Osteoblast (primary cell): ENCODE measurements at places on chromosomes 7 and 10. TPM values are rescaled to one million over a fixed set of nuclear protein-coding genes. Genes with fewer than 3 reads are reported as not detected.

- no peak overlapping the region for H3K4me3 ChIP-seq
- no peaks in the 10 kb centered on the region for H3K36me3 ChIP-seq
- peaks cover 12% of the 10 kb centered on the region for H3K4me1 ChIP-seq
- H3K27ac ChIP-seq, result no peak overlapping the region
- no peak for DNase-seq
- no peaks in the 10 kb centered on the region for H3K27me3 ChIP-seq
These were observed 49.6 kb downstream of the CYCS start for GRCh38 chr7:25075459-25075858.

The NPFFR1 gene
- not detected in 2 replicates for total RNA-seq

DNA sequence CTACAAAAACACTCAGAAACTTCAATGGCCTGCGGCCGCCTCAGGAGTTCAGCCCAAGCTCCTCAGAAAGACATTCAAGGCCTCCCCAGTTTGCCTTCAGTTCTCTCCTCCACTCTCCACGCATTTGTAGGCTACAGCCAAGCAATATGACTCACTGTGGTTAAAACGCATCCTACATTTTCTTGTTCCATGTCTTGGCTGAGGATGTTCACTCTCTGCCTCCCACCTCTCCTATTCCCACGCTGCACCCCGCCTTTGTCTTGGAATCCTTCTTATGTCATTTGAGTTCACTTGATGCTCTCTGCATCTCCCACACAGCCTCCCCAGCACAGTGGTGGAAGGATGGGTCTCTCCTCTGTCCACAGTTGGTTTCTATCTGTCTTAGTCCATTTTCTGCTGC, 184.8 kb downstream of the NPSR1 start:
- H3K4me3 ChIP-seq, result no peak overlapping the region
- no peaks in the 10 kb centered on the region for H3K36me3 ChIP-seq

GRCh38 chr7:82623812-82624211, 180.2 kb upstream of the CACNA2D1 start:
- no peaks in the 10 kb centered on the region for H3K36me3 ChIP-seq
- no peak for DNase-seq
- H3K4me3 ChIP-seq, result no peak overlapping the region
- peak overlapping the region; percentile 77 for H3K27ac ChIP-seq
- no peaks in the 10 kb centered on the region for H3K27me3 ChIP-seq

DNA sequence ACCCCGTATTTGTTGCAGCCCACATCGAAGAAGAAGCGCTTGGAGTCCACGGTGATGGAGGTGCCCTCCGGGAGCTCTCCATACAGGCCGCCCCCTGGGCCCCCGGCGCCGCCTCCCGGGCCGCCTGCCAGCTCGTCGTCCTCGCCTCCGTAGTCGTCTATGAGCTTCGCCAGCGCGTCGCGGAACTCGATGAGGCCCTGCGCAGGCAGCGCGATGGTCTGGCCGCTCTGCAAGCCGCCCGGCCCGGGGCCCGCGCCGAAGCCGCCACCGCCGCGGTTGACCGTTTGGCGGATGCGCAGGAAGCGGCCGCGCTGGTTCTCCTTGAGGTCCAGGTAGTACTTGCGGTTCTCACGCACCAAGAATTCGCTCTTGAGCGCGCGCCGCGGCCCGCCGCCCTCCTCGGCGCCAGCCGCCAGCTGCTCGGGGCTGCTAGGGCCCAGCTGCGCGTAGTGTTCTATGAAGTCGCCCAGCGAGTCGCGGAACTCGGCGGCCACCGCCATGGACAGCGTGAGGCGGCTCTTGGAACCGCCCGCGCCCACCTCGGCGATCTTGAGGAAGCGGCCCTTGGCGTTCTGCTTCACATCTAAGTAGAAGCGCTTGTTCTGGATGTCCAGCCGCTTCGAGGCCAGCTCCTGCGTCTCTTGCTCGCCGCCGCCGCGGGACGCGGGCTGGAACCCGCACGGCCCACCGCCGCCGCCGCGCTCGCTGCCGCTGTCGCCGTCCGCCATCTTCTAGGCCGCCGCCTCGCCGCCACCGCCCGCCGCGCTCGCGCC, 523 bp downstream of the PURB start:
- H3K4me1 ChIP-seq, result peaks cover 44% of the 10 kb centered on the region
- peak overlapping the region; percentile 94 for H3K4me3 ChIP-seq
- H3K27ac ChIP-seq, result peak overlapping the region; percentile 96
- H3K36me3 ChIP-seq, result peaks cover 20% of the 10 kb centered on the region
- DNase-seq, result peak; percentile 94

The TACC2 gene
- total RNA-seq, result 5.0 and 5.8 TPM in 2 replicates

DNA sequence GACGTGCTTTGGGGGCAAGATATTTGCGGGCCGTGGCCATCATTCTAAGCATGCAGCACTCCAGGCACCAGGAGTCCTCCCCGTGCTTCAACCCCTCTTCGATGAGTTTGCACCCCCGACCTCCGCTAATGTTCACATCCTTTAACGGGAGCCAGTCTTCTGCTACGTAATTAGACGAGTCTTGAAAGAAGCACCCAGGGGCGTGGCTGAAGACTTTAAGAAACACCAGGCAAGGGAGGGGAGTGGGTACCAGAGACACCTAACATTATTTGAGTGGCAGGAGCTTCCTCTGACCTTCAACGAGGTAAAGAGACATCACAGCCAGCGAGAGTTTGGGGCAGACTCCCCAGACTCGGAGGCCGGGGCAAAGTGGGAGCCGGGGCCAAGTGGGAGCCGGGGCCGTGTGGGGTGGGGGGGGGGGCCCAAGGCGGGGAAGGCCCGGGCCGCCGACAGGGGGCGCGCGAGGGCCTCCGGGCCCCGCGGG, 31.1 kb upstream of the TOMM7 start:
- no peaks in the 10 kb centered on the region for H3K27me3 ChIP-seq
- H3K4me1 ChIP-seq, result peaks cover 36% of the 10 kb centered on the region
- peak overlapping the region; percentile 91 for H3K27ac ChIP-seq
- no peak for DNase-seq
- H3K36me3 ChIP-seq, result peaks cover 15% of the 10 kb centered on the region

DNA sequence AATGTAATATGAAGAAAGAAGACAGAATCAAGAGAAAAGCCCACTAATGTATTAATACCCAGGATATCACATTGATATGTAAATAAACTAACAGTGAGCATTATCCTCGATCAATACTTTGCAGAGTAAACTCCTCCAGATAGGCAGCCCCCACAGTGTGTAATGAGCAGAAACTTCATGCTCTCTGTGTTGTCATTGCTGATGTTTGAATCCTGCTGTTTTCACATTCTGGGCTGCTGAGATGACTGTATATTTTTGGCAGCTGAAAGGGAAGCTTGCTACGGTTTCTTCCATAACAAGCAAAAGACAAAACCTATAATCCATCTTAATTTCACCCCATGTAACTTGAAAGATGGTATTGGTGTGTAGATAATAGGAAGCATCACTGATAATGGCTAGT, 15.3 kb upstream of the THSD7A start:
- no peaks in the 10 kb centered on the region for H3K4me1 ChIP-seq
- no peak overlapping the region for H3K27ac ChIP-seq
- H3K4me3 ChIP-seq, result no peak overlapping the region
- no peaks in the 10 kb centered on the region for H3K27me3 ChIP-seq

The TAS2R41 gene
- not detected in 2 replicates for total RNA-seq

- no peaks in the 10 kb centered on the region for H3K27me3 ChIP-seq
- H3K4me1 ChIP-seq, result peaks cover 5% of the 10 kb centered on the region
- DNase-seq, result no peak
These were observed 92.8 kb downstream of the LCOR start for GRCh38 chr10:96924861-96925260.

- H3K4me1 ChIP-seq, result peaks cover 27% of the 10 kb centered on the region
- H3K27ac ChIP-seq, result no peak overlapping the region
- H3K4me3 ChIP-seq, result no peak overlapping the region
- no peak for DNase-seq
- no peaks in the 10 kb centered on the region for H3K27me3 ChIP-seq
These were observed 43.5 kb downstream of the ACSM6 start for GRCh38 chr10:95237376-95238170.

DNA sequence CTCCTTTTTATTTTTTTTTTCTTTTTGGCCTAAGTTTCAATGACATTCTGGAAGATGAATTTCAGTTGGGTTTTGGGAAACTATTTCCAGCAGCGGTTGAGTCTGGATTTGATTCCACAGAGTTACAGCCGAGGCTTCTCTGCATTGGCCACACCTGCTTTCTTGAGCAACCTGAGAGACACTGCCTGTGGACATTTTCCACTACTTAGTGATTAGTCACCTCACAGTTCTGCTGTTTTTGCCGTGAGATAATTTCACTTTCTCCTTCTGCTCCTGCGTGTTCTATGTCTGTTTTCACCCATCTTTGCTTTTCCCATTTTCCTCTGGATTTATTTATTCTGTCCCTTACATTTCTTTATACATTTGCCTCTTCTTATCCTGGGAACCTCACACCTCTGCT, 243.0 kb downstream of the BICC1 start:
- H3K27me3 ChIP-seq, result no peaks in the 10 kb centered on the region
- H3K4me1 ChIP-seq, result peaks cover 42% of the 10 kb centered on the region
- H3K4me3 ChIP-seq, result peak overlapping the region; percentile 60
- H3K36me3 ChIP-seq, result no peaks in the 10 kb centered on the region

DNA sequence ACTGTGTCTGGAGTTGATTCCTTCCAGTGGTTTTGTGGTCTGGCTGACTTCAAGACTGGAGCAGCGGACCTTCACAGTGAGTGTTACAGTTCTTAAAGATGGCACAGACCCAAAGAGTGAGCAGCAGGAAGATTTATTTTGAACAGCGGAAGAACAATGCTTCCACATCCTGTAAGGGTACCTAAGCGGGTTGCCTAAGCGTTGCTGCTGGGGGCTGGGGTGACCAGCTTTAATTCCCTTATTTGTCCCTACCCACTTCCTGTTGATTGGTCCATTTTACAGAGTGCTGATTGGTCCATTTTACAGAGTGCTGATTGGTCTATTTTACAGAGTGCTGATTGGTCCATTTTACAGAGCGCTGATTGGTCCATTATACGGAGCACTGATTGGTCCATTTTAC, 13.2 kb downstream of the AKR1B15 start:
- H3K36me3 ChIP-seq, result no peaks in the 10 kb centered on the region
- peaks cover 4% of the 10 kb centered on the region for H3K27me3 ChIP-seq
- no peak overlapping the region for H3K4me3 ChIP-seq
- H3K27ac ChIP-seq, result no peak overlapping the region

GRCh38 chr7:28130277-28130676, 50.3 kb downstream of the JAZF1 start:
- H3K36me3 ChIP-seq, result no peaks in the 10 kb centered on the region
- no peak overlapping the region for H3K27ac ChIP-seq
- peaks cover 20% of the 10 kb centered on the region for H3K4me1 ChIP-seq
- no peak for DNase-seq
- H3K4me3 ChIP-seq, result no peak overlapping the region
- no peaks in the 10 kb centered on the region for H3K27me3 ChIP-seq

The HTR5A gene
- total RNA-seq, result not detected in 2 replicates

DNA sequence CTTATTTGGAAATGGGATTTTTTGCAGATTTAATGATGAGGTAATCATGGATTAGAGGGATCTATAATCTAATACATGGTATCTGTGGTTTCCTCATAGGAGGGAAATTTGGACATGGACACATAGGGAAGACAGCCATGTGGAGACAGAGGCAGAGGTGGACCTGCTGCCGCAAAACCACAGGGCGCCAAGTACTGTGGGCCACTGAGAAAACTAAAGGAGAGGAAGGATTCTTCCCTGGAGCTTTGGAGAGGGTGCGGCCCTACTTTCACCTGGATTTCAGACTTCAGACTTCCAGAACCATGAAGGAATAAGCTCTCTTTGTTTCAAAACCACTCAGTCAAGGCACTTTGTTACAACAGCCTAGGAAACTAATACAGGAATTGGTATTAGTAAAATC, 149.4 kb upstream of the AKR1E2 start:
- H3K27ac ChIP-seq, result peak overlapping the region; percentile 98
- DNase-seq, result no peak
- no peaks in the 10 kb centered on the region for H3K36me3 ChIP-seq

GRCh38 chr10:33290321-33291052, 44.0 kb downstream of the NRP1 start:
- peaks cover 26% of the 10 kb centered on the region for H3K36me3 ChIP-seq
- no peak overlapping the region for H3K4me3 ChIP-seq
- no peaks in the 10 kb centered on the region for H3K27me3 ChIP-seq
- DNase-seq, result no peak
- peak overlapping the region; percentile 89 for H3K27ac ChIP-seq

DNA sequence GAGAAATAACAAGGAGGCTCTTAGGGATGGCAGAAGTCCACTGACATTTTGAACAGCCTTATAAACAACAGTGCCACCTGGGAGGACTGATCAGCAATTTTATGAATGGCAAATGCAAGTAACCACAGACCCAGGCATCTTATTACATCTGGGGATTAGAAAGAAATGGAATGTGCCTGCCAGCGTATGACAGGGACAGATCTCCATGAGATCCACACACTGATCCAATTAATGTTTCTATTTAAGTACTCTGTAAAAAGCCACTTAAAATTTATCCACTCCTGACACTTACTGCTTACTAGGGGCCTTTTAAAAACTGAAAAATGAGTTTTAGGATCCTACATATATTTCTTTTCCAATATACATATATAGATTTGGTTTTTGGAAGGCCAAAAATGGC, 28.6 kb downstream of the PARD3 start:
- H3K4me1 ChIP-seq, result peaks cover 11% of the 10 kb centered on the region
- no peak for DNase-seq
- H3K36me3 ChIP-seq, result no peaks in the 10 kb centered on the region
- H3K4me3 ChIP-seq, result no peak overlapping the region

The CDH23 gene
- total RNA-seq, result under 0.01 and 0.36 TPM in 2 replicates

DNA sequence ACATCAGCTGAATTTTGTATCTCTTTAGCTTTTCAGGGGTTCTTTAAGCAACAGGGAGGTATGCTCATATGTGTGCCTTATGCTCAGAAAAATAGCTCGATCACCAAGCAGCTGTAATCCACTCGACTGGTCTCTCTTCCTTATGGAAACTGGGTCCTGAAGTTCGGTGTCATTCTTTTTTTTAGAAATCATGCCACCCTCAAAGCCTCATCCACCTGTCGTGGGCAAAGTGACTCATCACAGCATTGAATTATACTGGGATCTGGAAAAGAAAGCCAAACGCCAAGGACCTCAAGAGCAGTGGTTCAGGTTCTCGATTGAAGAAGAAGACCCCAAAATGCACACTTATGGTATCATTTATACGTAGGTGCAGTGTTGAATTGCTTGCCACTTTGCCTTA, 83.6 kb downstream of the FANK1 start:
- H3K36me3 ChIP-seq, result no peaks in the 10 kb centered on the region
- DNase-seq, result no peak
- no peaks in the 10 kb centered on the region for H3K27me3 ChIP-seq
- H3K4me3 ChIP-seq, result no peak overlapping the region

DNA sequence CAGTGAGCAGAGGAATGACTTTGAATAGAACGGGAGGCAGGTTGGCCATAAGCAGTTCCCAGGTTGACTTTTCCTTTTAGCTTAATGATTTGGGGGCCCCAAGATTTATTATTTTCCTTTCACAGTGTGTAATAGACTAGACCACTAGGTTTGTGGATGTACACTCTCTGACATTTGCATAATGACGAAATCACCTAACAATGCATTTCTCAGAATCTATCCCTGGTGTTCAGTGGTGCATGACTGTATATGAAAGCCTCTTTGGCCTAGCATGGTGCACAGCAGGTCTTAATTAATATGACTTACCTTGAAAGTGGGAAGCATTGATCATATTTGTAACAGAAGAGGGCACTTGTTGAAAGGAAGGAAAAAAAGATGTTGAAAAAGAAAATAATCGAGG, 761.9 kb downstream of the TYW1 start:
- no peak overlapping the region for H3K4me3 ChIP-seq
- no peak for DNase-seq
- no peaks in the 10 kb centered on the region for H3K27me3 ChIP-seq
